Right cardiac atrium (tissue), 5 donors: ENCODE measurements at places on chromosomes 6 and 20. TPM values are rescaled to one million over a fixed set of nuclear protein-coding genes. Genes with fewer than 3 reads are reported as not detected.

Gene BPI
- 0.07 TPM for polyA plus RNA-seq

Gene RFX6
- not detected for polyA plus RNA-seq

Gene RGS17
- polyA plus RNA-seq: 0.07 TPM

Gene SAMD3
- 0.11 TPM for polyA plus RNA-seq

Gene ADGRF5
- polyA plus RNA-seq: 23.9 TPM

Gene CLDN20
- polyA plus RNA-seq: not detected

Gene XKR7
- under 0.01 TPM for polyA plus RNA-seq

Gene KIAA1755
- polyA plus RNA-seq: 5.8 TPM

Gene MROH8
- polyA plus RNA-seq: 3.8 TPM

Gene MOCS3
- polyA plus RNA-seq: 1.7 TPM

Gene TRIM15
- not detected for polyA plus RNA-seq
